ENCODE measurements at places on chromosomes 11 and 22.

DNA sequence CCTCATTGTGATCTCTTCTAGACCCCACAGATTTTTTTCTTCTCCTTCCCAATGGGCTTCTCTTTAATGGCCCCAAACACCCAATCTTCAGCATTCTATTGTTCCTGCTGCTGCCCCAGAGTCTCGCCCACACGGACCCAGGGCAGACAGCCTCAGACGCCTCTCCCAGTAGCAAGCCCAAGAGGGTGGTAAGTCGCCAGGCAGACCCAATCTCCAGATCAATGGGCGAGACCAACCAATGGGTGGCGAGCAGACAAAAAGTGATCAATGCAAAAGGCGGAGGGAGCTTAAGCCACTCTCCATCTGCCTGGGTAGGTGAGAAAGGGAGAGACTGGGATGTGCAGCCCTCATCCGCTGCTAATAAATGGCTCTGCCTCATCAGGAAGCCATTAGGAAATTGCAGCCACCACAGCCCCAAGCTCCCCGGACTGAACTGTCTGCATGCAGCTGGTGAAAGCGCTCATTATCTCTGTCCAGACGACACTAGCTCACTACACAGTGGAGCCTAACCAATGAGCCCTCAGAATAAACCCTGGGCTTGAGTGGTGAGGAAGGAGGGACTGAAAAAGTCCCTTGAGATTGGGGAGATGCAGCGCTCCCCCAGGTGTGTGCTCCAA is 81.8 kb downstream of the ETS1 start:
- no peak for DNase-seq

DNA sequence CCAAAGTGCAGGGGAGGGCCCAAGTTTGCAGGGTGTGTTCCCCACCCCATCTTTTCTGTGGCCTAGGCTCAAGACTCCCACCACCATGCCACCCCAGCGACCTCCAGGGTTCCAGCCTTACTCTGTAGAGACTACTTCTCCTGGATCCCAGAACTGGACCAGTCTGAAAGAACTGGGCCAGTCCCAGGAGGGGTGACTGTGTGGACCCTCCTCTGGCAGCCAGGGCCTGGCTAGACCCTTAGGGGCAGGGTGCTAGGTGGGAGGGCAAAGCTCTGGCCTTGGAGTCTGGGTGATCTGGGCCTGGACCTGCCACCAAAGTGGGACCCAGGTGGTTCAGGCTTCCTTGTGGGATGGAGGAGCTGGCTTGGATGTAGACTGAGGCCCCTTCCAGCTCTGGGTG is 41.8 kb upstream of the ACCSL start:
- no peak for DNase-seq

- no peak for DNase-seq
These were observed 6.2 kb upstream of the YPEL1 start for GRCh38 chr22:21741790-21742189.

GRCh38 chr11:61666684-61667297 is 13.4 kb upstream of the DAGLA start:
- no peak for DNase-seq

DNA sequence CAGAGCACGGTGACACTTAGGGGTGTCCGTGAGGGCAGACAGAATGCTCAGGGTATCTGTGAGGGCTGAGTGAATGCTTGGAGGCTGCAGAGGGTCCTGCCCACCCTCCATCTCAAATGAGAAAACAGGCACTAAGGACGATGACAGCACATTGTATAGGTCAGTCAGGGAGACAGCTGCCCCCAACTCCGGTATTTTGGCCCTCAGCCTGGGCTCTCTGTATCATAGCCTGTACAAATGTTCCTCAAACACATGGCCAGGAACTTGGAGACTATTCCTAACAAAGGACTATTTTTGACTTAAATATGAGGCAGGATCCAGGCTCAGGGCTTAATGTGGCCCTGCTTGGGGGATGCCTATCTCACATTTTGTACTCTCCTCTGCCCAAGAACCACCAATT is 145.4 kb downstream of the OPCML start:
- DNase-seq, result no peak

DNA sequence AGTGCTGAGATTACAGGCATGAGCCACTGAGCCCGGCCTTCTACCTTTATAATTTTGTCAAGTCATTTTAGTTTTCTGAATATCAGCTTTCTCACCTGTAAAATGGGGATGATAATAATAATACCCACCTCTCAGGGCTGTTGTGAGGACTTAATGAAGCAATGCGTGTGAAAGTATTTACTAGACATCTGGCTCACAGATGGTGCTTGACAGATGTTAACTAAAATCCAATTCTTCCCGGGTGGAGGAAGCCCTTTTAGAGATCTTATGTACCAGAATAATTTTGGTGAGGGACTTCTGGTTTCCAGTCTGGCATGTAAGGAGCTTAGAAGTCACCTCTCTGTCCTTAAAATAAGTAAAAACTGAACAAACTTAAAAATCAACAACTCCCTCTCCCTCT is 43.7 kb upstream of the NUP160 start:
- no peak for DNase-seq

GRCh38 chr11:128048121-128048520 is 539.2 kb downstream of the ETS1 start:
- DNase-seq, result no peak

GRCh38 chr22:27754888-27755480 is 46.6 kb downstream of the MN1 start:
- DNase-seq, result no peak

DNA sequence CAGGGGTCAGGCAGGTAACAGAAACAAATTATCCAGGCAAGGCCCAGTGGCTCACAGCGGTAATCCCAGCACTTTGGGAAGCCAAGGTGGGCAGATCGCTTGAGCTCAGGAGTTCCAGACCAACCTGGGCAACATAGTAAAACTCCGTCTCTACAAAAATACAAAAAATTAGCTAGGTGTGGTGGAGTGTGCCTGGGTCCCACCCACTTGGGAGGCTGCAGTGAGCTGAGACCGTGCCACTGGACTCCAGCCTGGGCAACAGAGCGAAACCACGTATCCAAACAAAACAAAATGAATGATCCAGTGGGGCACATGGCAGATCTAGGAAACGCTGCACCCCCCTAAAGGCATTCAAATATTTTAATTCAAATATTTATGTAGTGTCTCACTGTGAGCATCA is 9.9 kb downstream of the NUMA1 start:
- DNase-seq, result no peak

DNA sequence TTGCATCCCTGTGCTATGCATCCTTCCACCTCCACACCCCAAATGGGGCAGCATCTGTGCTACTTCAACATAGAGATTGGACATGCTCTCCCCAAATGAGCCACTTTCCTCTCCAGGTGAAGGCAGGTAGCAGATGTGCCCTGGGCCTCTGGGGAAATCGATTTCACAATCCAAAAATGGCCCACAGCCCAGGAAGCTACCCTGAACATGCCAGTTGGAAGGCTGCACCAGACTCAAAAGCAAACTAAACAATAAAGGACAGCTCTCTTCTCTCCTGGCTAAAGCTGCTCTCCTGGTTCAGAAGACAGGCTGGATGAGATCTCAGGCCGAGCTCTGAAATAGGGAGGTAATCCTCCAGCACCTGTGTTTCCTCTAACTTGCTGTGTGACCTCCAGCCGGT is 19.7 kb downstream of the ISX start:
- DNase-seq, result no peak

- DNase-seq, result no peak
These were observed 135.6 kb upstream of the ZC3H12C start for GRCh38 chr11:109957601-109958000.

- DNase-seq, result no peak
These were observed 191.4 kb downstream of the LARGE1 start for GRCh38 chr22:33728847-33729246.

DNA sequence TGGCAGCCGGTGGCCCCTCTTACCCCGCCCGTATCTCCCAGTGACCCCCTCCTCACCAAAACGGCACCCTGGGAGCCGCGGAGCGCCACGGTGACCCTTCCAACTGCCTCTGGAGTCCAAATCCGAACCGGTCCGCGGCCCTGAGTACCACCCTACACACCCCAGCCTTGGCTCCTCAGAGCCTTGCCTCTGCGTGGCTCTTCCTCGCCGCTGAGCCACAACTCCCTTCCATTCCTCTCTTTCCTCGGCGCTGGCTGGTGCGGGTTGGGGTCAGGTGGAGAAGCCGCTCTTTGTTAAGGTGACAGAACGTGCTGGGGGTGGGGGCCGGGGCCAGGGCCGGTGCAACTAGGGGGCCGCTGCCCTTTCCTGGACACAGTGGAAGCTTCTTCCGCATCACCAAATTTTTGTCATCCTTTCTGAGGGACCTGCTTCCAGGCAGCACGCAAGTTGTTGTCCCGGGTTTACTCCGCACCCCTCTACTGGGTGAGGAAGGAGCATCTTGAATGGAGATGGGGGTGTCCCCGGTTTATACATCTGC is 6.5 kb downstream of the ALX4 start:
- no peak for DNase-seq

GRCh38 chr11:115996125-115996807 is 492.1 kb upstream of the CADM1 start:
- DNase-seq, result no peak

DNA sequence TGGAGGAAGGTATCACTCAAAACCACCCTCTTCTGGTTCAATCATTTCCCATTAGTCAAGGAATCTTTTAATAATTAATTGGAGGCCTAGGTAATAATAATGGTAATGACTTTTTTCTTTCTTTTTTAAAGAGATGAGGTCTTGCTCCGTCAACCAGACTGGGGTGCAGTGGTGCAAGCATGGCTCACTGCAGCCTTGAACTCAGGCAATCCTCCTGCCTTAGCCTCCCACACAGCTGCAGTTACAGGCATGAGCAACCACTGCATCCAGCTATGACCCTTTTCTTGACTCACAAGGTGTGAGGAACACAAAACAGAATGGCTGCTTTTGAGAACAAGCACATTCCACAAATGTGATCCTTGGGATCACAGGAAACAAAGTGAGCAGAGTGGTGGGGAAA is 3.6 kb downstream of the POLDIP3 start:
- no peak for DNase-seq

DNA sequence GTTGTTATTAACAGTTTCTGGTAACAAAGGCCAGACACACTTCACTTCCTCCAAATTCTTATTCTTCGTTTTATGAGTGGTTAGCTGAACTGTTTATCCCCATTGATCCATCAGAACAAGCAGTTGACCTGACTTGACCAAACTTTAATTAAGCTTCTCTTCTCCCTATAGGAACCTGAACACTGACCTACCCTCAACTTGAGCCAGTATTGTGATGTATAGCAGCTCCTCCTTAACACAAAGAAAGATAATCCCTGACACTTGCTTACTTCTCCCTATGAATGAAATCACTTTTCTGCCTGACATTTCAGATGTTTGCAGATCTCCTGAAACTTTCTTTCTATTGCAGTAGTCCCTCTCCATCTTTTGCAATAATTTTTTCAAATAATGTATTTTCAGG is 41.9 kb downstream of the ANO5 start:
- no peak for DNase-seq

DNA sequence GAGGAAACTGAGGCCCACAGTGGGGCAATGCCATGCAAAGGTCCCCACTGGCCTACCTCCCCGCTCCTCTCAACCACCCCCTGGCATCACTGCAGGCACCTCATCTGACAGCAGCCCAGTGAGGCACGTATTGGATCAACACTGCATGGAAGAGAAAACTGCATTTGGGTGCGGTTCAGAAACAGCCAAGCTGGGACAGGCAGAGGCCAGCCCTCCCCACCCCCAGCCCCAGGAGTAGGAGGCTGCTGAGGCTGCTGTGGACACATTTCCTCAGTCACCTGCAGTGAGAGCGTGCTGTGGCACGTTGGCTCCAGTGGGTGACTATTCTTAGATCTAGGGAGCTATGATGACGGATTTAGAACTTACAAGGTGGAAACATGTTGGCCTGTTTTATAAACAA is 63.7 kb downstream of the KCNC1 start:
- DNase-seq, result no peak

DNA sequence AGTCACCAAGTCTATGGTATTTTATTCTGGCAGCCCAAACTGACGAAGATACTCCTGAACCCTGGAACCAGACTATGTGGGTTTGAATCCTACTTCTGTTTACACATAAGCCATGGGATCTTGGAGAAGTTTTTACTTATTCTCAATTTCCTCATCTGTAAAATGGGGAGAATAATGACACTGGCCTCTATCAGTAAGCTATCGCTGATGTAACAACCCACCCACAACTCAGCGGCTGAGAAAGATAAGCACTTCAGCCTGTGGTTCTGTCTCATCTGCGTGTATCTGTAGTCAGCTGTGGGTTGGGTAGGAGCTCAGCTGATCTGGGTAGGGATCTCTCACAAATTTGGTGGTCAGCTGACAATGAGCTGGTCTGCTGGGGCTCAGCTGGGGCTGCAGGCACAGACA is 68.0 kb upstream of the ALX4 start:
- no peak for DNase-seq

DNA sequence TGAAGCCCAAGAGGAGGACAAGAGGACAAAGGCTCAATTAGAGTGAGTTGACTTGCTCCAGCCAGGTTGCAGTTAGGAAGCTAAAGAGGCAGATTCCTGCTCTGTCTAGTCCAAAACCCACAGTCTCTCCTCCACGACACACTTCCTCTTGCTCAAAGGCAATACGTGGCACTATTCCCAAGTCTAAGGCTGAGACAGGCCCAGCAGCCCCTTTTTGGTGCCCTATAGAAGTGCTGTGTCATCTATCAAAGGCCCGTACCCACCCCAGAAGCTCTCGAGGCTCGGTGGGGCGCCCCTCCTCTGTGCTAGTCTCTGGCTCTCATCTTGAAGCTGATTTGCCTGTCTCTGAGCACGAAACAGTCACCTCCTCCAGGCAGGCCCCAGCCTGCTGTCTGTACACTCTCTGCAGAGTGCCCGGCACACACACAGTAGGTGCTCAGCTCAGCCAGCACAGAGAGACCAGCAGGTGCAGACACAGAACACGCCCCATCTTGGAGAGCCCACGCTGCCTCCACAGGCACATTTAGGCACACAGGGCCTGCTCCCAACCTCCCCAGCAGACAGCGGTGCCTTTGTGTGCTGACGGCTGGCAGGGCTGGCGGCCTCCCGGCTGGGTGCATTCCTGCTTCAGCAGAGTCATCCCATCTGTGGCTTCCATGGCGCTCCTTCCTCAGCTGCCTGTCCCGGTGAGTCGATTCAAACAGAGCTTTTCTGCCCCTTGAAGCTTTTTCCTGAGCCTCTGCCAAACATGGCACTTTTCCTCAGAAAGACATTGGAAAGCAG is 52.8 kb downstream of the MYH9 start:
- no peak for DNase-seq

- DNase-seq, result no peak
These were observed 20.1 kb downstream of the ELP4 start for GRCh38 chr11:31529701-31530100.

DNA sequence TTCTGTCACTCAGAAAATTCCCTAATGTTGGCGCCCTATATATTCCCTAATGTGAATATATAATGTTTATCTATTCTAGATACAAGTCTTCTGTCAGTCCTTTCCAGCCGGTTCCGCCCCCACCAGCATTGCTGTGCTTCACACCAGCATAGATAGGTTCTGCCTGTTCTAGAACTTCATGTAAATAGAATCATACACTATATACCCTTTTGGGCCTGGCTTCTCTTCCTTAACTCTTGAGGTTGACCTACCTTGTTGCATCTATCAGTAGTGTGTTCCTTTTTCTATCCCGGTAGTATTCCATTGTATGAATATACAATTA is 34.6 kb downstream of the OTOG start:
- no peak for DNase-seq

Measured in A549 (cell line).